Astrocyte (in vitro differentiated cells and primary cell): ENCODE measurements at places on chromosomes 2 and 18. TPM values are rescaled to one million over a fixed set of nuclear protein-coding genes. Genes with fewer than 3 reads are reported as not detected.

DNA sequence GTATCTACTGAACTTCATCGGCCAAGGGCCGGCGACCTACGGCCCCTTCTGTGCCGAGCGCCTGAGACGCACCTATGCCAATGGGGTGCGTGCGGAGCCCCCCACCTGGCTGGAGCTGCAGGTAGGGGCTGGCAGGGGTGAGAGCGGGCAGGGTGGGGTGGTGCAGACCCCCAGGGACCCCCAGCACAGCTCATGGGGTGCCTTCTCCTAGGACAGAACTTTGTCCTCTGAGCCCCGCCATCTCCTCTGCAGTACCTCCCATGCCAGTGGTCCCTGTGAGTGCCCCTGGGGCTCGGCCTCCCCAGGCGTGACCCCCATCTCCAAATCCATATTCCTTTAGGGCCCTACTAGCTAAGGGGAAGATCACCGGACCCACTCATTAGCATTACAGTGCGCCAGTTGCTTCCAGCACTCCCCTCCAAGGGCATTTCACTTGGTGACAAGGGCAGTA, 23.9 kb upstream of the GPR17 start:
- no peak for DNase-seq
- no peak overlapping the region for H3K4me3 ChIP-seq
- H3K4me1 ChIP-seq, result peaks cover 11% of the 10 kb centered on the region
- no peaks in the 10 kb centered on the region for H3K27me3 ChIP-seq

- no peaks in the 10 kb centered on the region for H3K36me3 ChIP-seq
- no peaks in the 10 kb centered on the region for H3K27me3 ChIP-seq
- no peaks in the 10 kb centered on the region for H3K4me1 ChIP-seq
Observed at GRCh38 chr2:84417453-84418145, 41.5 kb downstream of the SUCLG1 start.

DNA sequence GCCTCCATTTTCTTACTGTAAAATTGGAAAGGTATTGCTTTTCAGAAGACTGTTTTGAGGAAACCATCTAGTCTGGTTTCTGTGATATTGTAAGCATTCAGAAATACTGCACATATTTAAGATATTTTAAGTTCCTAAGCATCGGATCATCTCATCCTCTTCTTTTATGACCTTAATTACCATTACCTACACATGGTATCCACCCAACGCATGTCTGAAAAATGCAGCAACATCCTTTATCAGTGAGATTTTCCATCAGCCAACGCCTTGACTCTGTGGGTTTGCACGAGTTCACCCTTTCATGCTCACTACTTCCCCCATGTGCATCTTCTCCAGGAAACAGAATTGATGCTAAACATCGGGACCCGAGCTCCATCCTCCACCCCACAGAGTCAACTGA, 84.3 kb downstream of the COL4A4 start:
- H3K27ac ChIP-seq, result no peak overlapping the region
- no peaks in the 10 kb centered on the region for H3K36me3 ChIP-seq
- no peaks in the 10 kb centered on the region for H3K27me3 ChIP-seq
- no peak overlapping the region for H3K4me3 ChIP-seq
- DNase-seq, result peak; percentile 17

DNA sequence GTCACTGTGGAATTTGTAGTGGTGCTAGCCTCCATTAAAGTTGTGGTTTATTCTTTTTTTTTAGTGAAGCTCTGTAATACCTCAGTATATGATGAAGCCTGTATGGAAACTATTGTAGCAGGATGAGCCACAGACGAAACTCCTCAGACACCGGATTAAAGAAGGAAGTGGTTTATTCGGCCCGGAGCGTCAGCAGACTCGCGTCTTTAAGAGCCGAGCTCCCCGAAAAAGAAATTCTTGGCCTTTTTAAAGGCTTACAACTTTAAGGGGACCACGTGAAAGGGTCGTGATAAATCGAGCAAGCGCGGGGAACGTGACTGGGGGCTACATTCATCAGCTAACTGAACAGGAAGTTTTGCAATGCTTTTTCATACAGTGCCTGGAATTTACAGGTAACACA, 8.1 kb upstream of the CCL20 start:
- H3K36me3 ChIP-seq, result no peaks in the 10 kb centered on the region
- H3K4me3 ChIP-seq, result no peak overlapping the region
- H3K27ac ChIP-seq, result peak overlapping the region; percentile 22
- DNase-seq, result peak; percentile 14

GRCh38 chr2:85453571-85453970, 35.1 kb downstream of the SH2D6 start:
- H3K4me3 ChIP-seq, result no peak overlapping the region
- DNase-seq, result no peak
- no peaks in the 10 kb centered on the region for H3K27me3 ChIP-seq
- H3K36me3 ChIP-seq, result no peaks in the 10 kb centered on the region

- no peak for DNase-seq
- no peaks in the 10 kb centered on the region for H3K27me3 ChIP-seq
- no peaks in the 10 kb centered on the region for H3K36me3 ChIP-seq
- H3K4me1 ChIP-seq, result peaks cover 10% of the 10 kb centered on the region
Observed at GRCh38 chr2:10303181-10303693, 533 bp downstream of the HPCAL1 start.

SOX11 gene
- 15.1 and 19.2 TPM in 2 replicates for total RNA-seq

NETO1 gene
- 18.4 and 19.8 TPM in 2 replicates for total RNA-seq

AMER3 gene
- 0.07 TPM in 1 of 2 replicates, not detected in the other for total RNA-seq

CRYBA2 gene
- total RNA-seq, result not detected in 2 replicates

GPR45 gene
- 0.22 TPM in 1 of 2 replicates, not detected in the other for total RNA-seq
